ENCODE measurements at places on chromosomes 4 and X.

- DNase-seq, result no peak
Measured at GRCh38 chr4:11446155-11446811, 17.6 kb upstream of the HS3ST1 start.

GRCh38 chr4:119025420-119025819 is 110.2 kb upstream of the MYOZ2 start:
- no peak for DNase-seq

DNA sequence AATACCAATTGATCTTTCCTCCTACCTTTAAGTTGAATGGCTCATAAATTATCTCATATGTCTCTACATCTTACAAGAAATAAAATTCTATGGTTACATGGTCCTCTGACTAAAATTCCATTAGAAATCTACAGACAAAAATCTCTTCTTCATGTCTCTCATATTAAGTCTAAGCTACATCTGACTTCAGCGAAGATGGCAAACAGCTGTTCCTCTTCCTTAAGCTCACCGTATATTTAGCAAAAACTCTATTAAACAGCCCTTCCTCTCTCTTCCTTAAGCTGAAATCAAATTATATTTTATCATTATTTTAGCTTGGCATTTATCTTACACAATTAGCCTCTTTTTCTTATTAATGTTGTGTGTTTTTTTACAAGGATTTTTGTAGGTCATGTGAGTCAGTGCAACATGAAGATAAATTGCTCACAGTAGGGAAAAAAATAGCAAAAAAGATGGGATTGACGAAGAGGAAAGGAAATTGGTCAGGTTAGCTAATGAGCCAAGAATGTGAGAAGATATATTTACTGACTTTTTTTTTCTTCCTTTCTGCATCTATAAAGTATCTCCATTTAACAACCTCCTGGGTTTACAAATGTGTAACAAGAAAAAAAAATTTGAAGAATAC is 2412.8 kb downstream of the ARAP2 start:
- no peak for DNase-seq

GRCh38 chr4:7391637-7392437 is 42.9 kb downstream of the PSAPL1 start:
- DNase-seq, result no peak

- DNase-seq, result no peak
Measured at GRCh38 chrX:18031726-18032375, 170.8 kb upstream of the RAI2 start.

DNA sequence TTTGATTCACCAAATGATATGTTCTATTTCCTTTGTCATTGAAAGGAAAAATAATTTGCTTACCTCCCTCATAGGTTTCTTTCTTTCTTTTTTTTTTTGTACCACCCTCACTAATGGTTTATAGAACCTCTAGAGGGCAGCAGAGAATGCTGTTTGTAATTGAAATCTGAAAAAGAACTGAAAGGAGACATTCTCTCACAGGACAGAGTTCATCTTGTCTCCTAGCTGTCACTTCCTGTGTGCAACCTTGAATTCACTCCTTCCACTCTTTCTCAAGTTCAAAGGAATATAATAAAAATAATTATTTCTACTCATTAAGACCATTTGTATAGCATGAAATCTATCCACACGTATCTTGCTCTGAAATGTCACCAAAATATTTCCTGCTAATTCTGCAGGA is 51.0 kb downstream of the GUCY1B1 start:
- no peak for DNase-seq

DNA sequence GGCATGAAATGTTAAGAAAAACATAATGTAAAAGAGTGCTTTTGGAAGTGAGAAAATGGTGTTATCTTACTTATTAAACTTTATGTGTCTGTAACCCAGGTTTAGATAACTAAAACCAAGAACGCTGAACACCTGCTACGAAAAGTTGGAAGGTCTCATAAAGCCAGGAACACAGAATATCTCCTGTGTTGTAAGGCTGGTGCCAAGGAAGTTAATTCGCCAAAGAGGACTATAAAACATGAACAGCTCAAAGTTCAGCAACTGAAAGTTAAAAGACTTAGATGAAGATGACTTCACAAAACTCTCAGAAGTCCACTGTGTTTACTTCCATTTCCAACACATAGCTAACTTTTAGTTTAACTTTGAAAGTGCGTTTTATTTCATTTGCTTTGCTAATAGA is 54.3 kb downstream of the GPRIN3 start:
- DNase-seq, result no peak

DNA sequence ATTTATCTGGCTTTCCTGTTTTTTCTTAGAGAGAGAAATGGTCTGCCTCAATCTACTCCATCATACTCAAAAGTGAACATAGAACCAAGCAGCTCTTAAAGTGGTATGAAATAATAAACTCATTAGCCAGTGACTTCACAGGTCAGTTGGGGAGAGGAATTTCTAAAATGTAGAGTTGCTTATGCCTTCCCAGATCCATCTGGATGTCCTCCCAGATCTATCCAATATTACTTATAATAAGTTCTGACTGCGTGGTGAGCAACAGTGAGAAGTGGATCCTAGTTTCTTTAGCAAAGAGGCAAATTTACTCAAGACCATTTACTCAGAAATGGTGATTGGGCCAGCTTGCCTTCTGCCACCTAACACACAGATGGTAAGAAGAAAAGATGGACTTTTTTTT is 748.0 kb downstream of the PCDH18 start:
- DNase-seq, result no peak

GRCh38 chrX:42220083-42220482 is 296.7 kb upstream of the CASK start:
- DNase-seq, result no peak

- no peak for DNase-seq
Measured at GRCh38 chr4:54094451-54094850, 5.5 kb upstream of the GSX2 start.

DNA sequence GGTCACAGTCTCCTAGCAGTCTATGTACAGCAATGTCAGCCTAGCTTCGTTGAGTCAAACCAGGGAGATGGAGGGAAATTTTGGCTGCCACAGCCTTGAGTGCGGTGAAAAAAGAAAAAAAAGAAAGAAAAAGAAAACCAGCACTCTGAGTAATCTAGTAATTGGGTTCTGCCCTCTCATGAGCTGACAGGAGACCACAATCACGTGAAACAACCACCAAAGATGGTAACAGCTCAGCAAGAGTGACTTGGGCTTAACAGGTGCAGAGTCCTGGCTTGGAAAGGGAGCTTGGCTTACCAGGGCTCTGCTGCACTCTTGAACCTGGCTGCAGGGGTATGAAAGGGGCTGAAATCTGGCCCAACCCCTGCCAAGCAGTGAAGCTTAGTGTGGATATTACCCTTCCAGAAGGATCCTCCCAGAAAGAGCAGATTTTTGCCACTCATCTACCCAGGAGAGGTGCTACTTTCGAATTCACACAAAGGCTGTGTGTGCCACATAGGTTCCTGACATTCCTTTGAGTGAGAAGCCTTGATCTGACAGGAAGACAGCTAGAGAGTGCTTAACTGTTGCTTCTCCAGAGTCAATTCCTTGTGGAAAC is 350.3 kb downstream of the PTTG2 start:
- DNase-seq, result no peak

DNA sequence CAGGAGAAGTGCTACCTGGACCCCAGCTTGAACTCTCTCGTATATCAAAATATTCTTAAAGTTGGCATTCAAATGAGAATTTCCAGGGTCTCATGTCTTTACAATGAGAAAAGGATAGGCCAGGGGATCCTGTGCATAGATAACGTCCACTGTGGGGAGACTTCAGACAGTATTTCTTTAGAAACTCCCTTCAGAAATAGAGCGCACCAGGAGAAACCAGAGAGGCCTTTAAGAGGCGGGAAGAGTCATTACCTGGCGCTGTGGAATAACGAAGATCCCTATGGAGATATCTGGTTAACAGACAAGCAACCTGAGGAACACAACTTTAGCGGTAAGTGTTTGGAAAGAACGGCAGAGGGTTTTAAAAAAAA is 600 bp downstream of the RADX start:
- no peak for DNase-seq

GRCh38 chrX:17831255-17831654 is 29.8 kb downstream of the RAI2 start:
- no peak for DNase-seq

- no peak for DNase-seq
Measured at GRCh38 chrX:120311727-120312063, 434 bp upstream of the TMEM255A start.

DNA sequence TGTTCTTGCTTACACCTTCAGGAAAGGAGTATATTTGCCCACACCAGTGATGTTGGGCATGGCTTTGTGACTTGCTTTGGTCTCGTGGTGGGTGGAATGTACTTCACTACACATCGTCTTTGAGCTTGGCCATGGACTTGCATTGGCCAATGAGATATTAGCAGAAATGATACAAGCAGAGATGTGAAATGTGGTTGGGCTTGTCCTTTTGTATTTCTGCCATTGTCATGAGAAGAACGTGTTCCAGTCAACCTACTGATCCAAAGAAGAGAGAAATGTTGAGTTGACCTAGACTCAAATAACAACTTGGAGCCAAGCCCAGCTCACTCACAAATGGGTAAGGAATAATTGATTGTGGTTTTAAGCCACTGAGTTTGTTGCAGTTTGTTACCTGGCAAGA is 138.4 kb upstream of the ARX start:
- no peak for DNase-seq
